Motor neuron (in vitro differentiated cells): ENCODE measurements at places on chromosomes 2 and 18.

GRCh38 chr2:187264612-187265011 lies 183.4 kb downstream of the CALCRL start:
- no peak for ATAC-seq

DNA sequence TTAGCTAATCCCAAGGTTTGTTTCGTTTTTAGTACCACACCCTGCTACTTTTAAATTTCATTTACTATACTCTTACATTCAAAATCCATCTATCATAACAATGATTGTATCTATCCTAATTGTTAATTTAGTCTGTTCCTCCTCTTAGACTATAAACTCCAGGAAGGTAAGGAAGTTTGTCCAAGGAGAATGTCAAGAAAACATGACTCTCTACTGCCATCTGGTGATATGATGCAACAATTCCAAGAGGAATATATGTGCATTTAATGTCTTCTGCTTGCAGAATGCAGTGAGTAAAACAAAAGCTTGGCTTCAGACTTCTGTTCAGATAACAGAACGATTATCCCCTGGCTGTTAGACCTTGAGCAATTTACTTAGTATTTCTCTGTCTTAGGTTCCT lies 1267.1 kb downstream of the LRP1B start:
- ATAC-seq: no peak

DNA sequence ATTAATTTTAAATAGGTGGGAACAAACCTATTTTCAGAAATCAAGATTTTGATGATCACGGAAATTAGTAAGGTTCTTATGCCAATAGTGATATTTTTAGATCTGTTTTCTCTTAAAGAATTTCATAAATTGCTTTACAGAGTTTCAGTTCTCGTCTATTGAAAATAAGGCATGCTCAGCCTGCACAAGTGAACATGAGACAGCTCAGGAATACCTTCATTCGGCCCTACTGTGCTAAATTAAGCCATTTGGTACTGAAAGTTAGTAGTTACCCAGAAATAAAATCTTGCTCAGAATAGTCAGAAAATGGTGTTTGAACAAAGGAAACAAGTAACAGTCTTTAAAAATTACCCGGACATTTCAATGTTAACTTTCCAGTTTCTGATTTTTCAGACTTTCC lies 60.4 kb downstream of the DLGAP1 start:
- no peak for ATAC-seq

- no peak for ATAC-seq
Measured at GRCh38 chr2:98654699-98655495, 46.5 kb downstream of the UNC50 start.

DNA sequence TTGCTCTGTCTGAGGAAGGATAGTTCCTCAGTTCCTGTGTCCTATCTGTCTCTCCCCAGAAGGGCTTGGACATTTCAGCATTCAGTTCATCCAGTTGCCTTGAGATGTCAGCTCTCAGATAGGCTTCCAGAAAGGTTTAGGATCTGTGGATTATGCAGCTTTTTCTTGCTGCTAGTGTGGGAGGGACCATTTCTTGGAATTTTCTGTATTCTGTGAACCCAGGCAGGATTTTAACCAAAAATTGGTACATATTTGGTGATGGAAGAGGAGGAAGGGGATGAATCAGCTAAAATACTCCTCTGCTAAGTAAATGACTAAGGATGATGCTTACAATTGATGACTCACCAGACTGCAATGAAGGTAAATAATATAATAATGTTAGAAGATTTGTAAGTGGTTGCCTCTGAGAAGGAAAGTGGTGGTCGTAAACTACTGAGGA lies 58.6 kb upstream of the DOCK10 start:
- no peak for ATAC-seq

DNA sequence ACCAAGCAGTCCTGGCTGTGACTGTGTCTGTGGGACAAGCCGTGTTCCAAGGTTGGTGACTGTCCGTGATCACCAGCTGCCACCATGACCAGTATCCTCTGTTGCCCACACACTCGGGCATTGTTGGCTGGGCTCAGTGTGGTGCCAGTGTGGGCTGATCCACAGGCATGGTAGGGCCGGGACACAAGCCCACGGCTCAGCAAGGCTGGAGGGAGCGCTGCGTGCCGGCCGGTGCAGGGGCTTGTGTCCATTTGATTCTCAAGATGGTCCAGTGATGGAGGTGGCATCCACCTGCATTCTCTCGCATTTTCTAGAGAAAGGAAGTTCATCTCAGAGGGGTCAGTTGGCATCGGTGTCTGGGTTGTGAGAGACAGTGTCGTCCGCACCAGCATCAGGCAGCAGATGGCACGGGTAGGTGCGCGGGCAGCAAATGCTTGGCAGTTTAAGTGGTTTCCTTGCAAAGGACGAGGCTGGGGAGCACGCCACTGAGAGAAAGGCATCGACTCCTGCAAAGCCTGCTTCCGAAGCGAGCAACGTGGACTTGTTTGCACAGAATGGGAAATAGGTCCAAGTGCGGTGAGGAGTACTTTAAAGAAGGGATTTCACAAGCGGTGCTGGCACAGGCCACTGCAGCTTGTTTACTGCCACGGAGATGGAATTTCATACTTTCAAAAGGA lies 20.9 kb downstream of the TWIST2 start:
- no peak for ATAC-seq

GRCh38 chr2:46700435-46700834 lies 215.2 kb downstream of the MCFD2 start:
- ATAC-seq: no peak

DNA sequence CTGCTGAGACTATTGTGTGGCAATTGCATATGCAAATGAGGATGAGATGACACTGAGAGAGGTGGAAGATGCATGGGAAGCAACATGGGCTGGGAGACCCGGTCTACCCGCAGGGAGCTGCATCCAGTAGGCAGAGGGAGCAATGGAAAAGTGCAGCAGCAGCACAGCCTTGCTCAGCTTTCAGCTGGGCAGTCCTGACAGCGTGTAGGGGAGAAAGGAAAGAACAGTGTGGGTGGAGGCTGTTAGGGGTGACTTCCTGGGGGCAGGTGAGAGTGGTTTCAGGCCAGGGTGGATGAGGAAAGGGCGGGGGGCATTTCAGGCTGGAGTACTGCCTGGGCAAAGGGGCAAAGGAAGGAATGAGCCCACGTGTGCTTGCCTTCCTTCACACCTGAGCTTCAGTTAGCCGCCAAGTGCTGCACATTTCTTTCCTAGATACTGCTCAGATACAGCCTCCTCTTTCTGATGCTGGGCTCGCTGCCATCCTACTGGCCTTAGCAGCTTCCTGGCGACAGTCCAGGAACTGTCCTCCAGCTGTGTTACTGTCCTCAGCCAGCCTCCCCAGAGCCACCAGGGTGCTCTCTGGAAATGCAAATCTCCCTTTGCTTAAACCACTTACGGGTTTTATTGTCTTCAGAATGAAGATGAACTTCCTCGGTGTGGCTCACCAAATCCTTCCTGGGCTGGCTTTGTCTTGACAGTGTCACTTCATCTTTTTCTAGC lies 276.3 kb downstream of the TSN start:
- ATAC-seq: no peak

DNA sequence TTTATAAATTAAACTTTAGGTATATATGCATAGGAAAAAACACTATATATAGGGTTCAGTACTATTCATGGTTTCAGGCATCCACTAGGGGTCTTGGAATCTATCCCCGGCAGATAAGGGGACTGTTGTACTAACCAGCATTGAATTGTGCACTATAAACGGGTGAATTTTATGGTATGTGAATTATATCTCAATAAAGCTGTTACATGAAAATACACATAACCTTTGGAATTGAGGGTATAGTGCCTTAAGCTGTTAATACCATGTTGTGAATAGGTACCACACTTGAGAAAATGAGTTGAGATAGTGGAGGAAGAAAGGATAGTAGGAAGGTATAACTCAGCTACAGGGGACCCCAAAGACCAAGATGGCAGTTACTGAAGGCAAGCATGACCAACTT lies 167.3 kb downstream of the HAUS1 start:
- no peak for ATAC-seq

DNA sequence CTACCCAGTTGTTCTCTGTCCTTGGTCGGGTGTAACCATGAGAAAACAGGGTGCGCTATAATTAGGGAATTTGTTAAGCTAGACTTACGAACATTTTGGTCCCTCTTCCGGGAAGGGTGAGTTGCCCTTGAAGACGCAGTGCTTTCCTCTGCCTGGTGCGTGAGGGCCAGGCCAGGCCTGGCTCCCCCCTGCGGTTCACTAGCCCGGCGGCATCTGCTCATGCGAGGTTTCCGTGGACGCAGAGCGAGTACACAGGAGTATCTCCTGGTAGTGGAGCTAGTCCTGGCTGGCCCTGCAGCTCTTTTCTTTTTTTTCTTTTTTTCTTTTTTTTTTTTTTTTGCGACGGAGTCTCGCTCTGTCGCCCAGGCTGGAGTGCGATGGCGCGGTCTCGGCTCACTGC lies 148.8 kb downstream of the PTGR3 start:
- ATAC-seq: no peak

GRCh38 chr2:39920307-39920801 lies 141.3 kb upstream of the THUMPD2 start:
- peak; percentile 35 for ATAC-seq

- no peak for ATAC-seq
Measured at GRCh38 chr2:84038866-84039265, 420.2 kb downstream of the SUCLG1 start.

GRCh38 chr18:37441821-37442220 lies 123.8 kb downstream of the CELF4 start:
- ATAC-seq: no peak

GRCh38 chr2:124702777-124703176 lies 677.7 kb downstream of the CNTNAP5 start:
- ATAC-seq: no peak
